ENCODE measurements at places on chromosomes 12 and 14.

DNA sequence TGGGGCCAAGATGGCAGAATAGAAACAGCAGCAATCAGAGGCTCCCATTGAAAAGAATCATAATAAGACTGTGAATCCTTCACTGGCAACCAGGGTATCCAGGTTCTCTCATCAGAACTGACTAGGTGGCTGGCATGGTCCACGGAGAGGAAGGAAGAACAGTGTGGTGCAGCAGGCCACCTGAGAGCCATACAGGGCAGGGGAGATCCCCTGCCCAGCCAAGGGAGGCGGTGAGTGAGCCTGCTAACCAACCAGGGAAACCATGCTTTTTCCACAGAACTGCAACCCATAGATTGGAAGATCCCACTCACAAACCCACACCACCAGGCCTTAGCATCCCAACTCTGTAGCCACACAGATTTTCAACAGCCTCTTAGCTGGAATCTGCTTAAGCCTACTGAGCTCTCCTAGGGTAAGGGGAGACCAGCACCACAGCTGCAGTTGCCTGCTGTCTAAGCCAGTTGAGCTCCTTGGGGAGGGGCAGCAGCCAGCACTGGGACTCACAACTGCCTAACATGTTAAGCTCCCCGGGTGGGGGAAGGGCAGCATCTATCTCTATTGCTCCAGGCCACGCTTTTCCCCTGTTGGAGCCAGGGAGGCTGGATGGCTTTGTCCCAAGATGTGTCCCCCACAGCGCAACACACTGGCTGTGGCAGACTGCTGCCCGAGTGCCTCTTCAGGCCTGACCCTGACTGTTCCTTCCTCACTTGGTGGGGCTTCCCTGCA is 342.6 kb upstream of the CCDC196 start:
- DNase-seq: no peak

DNA sequence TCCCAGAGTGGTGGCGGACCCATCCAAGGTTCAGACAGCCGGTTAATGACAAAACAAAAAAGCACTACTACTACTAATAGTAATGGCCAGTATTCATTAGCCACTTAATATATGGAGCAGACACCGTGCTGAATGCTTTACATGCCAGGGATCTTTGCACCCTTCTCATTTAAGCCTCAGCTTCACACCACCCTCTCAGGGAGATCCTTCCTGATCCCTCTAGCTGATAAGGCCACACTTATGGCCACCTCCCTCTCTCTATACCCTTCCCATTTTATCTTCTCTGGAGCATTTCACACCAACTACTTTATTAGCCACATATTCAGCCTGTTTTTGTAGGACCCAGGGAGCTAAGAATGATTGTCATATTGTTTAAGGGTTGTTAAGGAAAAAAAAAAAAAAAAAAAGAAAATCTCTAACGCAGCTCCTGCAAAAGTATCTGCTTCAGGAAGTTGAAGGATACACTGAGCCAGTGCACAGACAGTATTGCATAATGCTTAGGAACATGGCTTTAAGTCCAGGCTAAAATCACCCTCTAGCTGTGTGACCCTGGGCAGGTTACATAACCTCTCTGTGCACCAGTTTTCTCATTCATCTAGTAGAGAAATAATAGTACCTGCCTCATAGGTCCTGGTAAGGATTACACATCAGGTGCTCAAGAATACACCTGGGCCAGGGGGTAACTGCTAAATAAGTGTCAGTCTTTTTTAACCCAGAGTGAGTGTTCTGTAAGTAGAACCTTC is 29.4 kb downstream of the NUAK1 start:
- no peak for DNase-seq

- DNase-seq: no peak
Measured at GRCh38 chr12:108955225-108955835, 65.5 kb downstream of the SVOP start.

GRCh38 chr12:84964048-84964447 is 51.4 kb upstream of the SLC6A15 start:
- no peak for DNase-seq

DNA sequence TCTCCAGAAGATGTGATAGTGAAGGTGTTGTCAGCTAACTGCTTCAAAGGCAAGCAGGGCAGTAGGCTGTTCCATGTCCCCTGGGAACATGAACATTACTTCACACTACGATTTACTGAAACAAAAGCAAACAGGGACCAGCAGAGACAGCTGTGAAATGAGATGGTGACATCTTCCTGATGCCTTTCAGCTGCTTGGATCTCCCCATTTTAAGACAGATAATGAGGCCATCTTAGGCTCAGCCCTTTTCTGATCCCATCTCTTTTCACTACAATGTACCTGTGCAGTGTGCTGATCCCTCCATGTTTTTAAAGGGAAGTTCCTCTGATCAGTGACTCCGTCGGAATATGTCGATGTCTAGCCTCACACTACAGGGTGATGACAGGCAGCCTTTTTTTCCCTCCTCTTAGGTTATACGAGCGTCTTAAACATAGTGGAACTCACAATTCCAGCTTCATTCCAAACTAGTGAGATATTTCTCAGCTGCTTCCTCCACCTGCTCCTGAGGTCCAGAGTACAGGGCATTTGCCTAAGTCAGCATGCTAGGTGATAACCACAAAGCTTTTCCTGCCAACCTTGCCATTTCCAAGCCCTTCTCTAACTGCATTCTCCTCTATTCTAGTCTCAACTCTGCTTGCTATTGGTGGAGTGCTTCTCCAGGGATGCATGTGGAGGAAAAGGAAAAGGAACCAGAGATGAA is 87.6 kb upstream of the EGLN3 start:
- no peak for DNase-seq

DNA sequence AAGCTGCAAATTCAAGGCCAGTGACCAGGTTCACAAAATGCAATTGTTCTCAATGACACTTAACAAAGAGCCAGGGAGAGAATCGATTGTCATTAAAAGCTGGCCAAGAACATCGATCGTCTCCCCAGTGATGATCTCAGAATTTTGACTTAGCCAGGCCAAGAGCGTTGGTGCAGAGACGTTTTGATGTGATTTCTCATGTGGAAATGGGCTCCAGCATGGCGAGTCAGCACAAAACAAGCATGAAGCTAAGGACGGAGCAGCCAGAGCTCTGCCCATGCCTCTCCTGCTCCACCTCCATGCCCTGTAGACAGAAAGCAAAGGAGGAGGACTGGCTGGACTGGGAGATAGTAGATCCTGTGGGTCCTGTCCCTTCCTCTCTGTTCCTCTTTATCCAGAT is 270.8 kb downstream of the FOXN3 start:
- no peak for DNase-seq

DNA sequence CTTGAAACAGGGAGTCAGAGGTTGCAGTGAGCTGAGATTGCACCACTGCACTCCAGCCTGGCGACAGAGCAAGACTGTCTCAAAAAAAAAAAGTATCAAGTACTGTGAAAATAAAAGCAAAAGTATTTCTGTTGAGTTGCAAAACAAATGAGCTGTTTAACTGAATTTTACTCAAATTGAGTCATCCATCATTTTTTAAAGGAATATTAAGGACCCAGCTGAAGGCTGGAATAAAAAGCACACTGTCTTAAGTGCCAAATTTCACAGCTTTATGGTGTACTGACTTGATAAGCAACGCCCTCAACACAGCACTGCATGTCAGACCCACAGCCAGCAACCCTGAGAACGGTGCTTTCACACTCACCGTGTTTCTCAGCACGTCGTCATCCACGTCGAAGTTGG is 57.9 kb downstream of the AMN start:
- DNase-seq: no peak

DNA sequence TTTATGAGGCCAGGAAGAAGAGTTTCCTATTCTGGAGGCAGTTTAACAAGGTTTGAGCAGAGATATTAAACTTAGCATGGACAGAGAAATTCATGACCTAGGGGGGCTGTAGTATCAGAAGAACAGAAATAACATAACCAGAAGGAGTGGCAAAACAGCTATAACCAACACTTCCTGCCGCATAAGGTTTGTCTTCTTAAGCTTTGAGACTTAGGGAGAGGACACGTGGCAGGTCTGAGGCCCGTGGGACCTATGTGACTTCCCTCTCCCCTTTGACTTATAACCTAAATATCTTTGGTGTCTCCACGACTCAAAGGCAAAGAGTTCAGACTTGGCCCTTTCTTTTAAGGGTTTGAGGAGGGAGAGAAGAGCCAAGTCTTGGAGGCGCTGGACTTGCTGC is 119.1 kb upstream of the PZP start:
- no peak for DNase-seq

GRCh38 chr14:90691627-90692026 is 124.6 kb downstream of the TTC7B start:
- no peak for DNase-seq

GRCh38 chr14:68968051-68968450 is 11.1 kb downstream of the ACTN1 start:
- DNase-seq: peak; percentile 45

GRCh38 chr14:60348211-60348610 is 99.2 kb downstream of the PPM1A start:
- DNase-seq: no peak

GRCh38 chr12:56630180-56630632 is at the start of gene BAZ2A:
BAZ2A (minus strand) TSS chr12:56630326; CDS start chr12:56617530, 12,796 bp downstream.
- peak; percentile 80 for DNase-seq

All from activated CD8-positive, alpha-beta memory T cell treated with anti-CD3 and anti-CD28 coated beads for 1 hour (primary cell).